ENCODE measurements at places on chromosomes 6 and 20.

DNA sequence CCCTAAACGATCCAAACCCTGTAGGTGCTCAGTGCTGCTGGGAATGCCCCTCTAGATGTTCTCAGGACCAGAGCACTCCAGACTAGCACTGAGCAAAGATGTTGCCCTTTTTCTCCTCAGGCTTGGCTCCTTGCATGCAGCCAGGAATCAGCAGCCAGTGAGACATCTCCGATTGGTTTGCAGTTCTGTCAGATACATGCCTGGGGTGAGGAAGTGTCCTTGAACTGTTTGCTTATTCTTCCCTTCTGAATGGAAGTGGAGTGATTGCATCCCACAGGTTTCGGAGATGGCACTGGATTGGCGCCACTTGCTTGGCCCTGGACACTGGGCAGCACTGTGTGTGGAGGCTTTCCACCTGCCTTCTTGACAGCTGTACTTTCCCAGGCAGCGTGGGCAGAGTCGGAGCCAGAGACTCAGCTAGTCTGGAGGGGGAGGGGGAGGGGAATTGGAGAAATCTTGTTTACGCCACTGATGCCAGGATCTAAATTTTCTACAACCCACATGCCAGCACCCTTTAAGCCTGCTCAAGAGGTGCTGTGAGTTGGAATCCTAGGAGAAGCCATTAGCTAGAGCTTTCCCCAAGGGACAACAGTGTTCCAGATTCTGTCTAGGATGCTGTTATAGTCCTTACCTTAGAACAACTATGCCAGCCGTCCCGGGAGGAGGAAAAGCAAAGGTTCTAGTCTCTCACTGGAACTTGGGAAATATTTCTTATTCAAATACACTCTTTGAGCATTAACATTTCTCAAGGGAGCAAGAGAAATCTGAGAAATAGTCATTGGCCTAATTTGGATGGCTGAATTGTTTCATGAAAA is 49.2 kb upstream of the SASH1 start:
- DNase-seq = no peak

- DNase-seq = no peak
Observed at GRCh38 chr6:168518348-168518745, 77.4 kb downstream of the SMOC2 start.

GRCh38 chr6:123418071-123418470 is 218.7 kb downstream of the TRDN start:
- no peak for DNase-seq

GRCh38 chr20:45927071-45927878 is 7.2 kb upstream of the PCIF1 start:
- no peak for DNase-seq

DNA sequence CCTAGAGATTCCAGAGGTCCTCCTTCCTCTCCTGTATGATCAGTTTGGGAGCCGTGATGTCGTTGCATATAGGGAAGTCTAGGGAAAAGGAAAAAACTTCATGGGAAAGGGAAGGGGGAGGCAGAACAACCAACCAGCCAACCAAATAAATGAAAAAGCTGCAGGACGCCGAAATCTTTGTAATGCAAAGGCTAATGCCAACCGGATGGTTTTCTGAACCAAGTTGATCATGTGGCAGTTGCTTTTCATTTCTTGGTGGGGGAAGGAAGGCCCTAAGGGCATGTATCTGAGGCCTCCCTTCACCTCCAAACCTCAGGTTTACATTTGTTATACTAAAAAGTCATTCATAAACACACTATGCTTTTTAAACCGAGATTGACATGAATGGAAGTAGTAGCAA is 167.2 kb downstream of the ARID1B start:
- no peak for DNase-seq

Data from stimulated activated CD8-positive, alpha-beta memory T cell treated with anti-CD3 and anti-CD28 coated beads, Interleukin-15, amount 100 ng/mL, for 48 hours (primary cell).